ENCODE measurements at places on chromosomes 3 and 15. TPM values are rescaled to one million over a fixed set of nuclear protein-coding genes. Genes with fewer than 3 reads are reported as not detected.

The CTXND1 gene
- not detected for total RNA-seq

The PCLAF gene
- 185 TPM for total RNA-seq

DNA sequence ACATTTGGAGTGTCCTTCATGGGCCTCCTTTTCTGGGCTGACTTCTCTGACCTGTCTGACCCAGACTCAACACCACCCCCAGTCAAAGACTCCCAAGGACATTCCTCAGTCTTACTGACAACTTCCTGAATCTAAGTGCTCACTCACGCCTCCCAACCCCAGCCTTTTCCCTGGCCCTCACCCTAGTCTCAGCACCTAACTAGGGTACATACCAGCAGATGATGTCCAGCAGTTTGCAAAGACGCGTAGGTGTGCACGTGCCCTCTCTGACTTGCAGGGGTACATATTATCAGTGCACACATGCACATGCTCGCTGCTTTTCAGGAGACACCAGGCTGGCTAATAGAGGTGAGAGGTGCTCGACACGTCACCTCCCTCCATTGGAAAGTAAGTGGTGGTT lies 38.7 kb upstream of the SLCO2A1 start:
- no peak for DNase-seq

DNA sequence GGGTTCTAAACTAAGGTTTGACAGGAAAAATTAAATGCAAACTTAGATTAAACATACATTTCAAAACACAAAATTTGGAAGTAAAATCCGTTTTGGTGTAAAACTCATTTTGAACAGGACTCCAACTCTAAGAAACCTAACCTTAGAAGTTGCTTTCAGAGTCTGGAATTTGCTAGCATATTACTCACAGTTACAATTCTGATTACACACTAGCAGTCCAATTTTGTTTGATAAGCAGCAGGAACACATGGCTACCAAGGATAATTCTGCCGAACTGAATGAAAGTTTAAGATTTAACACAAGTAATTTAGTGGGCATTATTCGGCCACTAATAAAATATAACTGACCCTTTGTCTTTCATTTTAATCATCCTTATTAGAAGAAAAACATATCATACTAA lies 49.6 kb downstream of the FRMD5 start:
- DNase-seq: no peak

DNA sequence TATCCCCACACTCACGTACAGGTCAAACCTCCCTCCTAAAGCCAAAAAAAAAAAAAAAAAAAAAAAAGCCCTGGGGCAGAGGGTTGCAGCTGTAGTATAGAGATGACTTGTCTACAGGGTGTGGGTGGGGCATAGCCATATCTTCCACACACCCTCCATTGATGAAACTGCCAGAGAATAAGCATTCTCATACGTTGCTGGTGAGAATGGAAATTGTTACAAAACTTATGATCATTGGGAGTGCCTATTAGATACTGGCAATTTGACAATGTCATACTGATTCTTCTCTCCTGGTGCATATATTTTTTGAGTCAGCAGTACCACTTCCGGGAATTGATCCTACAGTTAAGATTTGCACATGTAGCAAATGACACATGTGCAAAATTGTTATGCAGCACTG lies 11.0 kb upstream of the CTNNB1 start:
- DNase-seq: peak; percentile 21

Measured in RPMI7951 (cell line).